Upper lobe of right lung (tissue), 1 donor: ENCODE measurements at places on chromosomes 2 and 18.
A peak's percentile ranks its signal among the peaks of the same experiment; 100 is the strongest.

DNA sequence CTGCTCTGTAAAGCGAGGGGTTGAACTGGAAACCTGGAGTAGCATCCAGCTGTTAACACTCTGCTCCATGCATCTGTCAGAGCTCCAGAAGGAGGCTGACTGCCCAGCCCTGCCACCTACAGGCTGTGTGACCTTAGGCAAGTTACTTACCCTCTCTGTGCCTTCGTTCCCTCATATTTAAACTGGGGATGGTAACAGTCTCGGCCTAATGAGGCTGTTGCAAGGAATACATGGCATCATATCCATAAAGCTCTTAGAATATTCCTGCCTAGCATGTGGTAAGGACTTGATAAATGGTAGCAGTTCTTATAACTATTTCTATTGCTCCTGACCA is 80.6 kb downstream of the LRRFIP1 start:
- peaks cover 53% of the 10 kb centered on the region for H3K4me1 ChIP-seq
- DNase-seq, result no peak
- peaks cover 48% of the 10 kb centered on the region for H3K36me3 ChIP-seq
- H3K27me3 ChIP-seq, result no peaks in the 10 kb centered on the region

- H3K36me3 ChIP-seq, result no peaks in the 10 kb centered on the region
- peaks cover 8% of the 10 kb centered on the region for H3K27me3 ChIP-seq
- no peaks in the 10 kb centered on the region for H3K4me1 ChIP-seq
- no peak overlapping the region for H3K27ac ChIP-seq
Measured at GRCh38 chr2:176976736-176977685, 235.6 kb upstream of the HNRNPA3 start.

- H3K36me3 ChIP-seq, result no peaks in the 10 kb centered on the region
- peak overlapping the region; percentile 53 for H3K27ac ChIP-seq
- no peak for DNase-seq
- peaks cover 6% of the 10 kb centered on the region for H3K4me1 ChIP-seq
- no peak overlapping the region for H3K4me3 ChIP-seq
- H3K27me3 ChIP-seq, result no peaks in the 10 kb centered on the region
Measured at GRCh38 chr2:112701052-112701451, 19.8 kb upstream of the NT5DC4 start.

- H3K4me1 ChIP-seq, result no peaks in the 10 kb centered on the region
- no peak for DNase-seq
- no peaks in the 10 kb centered on the region for H3K36me3 ChIP-seq
- H3K27me3 ChIP-seq, result no peaks in the 10 kb centered on the region
Measured at GRCh38 chr18:55018602-55019001, 59.3 kb upstream of the CCDC68 start.

- no peak overlapping the region for H3K4me3 ChIP-seq
- DNase-seq, result peak; percentile 71
- no peaks in the 10 kb centered on the region for H3K4me1 ChIP-seq
- no peaks in the 10 kb centered on the region for H3K36me3 ChIP-seq
Measured at GRCh38 chr18:13710414-13710831, 15.9 kb downstream of the FAM210A start.

- peaks cover 17% of the 10 kb centered on the region for H3K4me1 ChIP-seq
- no peaks in the 10 kb centered on the region for H3K27me3 ChIP-seq
- no peak for DNase-seq
- H3K27ac ChIP-seq, result peak overlapping the region; percentile 89
Measured at GRCh38 chr2:54454548-54455130, 1.5 kb upstream of the SPTBN1 start.

DNA sequence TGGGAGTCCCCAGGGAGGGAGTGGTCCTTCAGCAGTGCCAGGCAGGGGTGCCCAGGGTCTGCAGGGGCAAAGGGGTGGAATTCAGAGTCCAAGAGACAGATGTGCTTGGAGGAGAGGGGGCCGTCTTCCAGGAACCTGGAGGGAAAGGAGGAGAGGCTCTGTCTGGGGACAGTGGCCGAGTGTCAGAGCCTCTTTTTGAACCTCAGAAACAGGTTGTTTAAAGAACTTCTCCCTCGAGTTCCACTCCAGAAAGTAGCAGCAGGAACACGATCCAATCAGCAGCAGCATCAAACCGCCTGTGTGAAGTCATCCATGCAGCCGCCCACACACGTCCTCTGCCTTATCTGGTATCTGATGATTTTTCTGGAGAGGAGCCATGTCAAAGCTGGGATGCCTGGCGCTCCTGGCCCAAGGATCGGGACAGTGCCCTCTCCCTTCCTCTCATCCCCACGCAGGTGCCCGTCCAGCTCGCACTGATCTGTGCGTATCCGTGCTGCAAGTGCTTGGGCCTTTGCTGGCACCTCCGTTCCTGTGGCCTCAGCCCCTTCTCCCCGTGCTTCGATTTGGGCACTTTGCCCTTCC is 205.1 kb downstream of the NDUFA10 start:
- DNase-seq, result peak; percentile 58
- no peaks in the 10 kb centered on the region for H3K27me3 ChIP-seq
- no peak overlapping the region for H3K27ac ChIP-seq
- H3K4me1 ChIP-seq, result no peaks in the 10 kb centered on the region

DNA sequence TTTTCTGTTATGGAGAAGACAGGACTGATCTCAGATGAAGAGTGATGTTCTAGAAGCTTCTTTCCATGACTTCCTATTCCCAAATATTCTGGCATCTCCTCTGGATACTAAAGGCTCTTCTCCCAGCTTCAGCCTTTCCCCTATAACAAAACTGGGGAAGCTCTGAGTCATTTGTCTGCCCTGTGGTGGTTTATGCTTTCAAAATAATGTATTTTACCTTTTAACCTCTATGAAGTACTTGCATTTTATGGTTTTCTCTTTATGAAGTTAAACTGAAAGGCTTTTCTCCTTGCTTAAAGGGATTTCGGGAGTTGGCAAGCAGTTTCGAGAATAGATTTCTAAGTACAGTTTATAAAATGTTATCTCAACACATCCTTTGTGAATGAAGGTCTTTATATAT is 104.4 kb downstream of the TANC1 start:
- no peak overlapping the region for H3K27ac ChIP-seq
- H3K4me3 ChIP-seq, result no peak overlapping the region
- H3K36me3 ChIP-seq, result no peaks in the 10 kb centered on the region
- H3K4me1 ChIP-seq, result peaks cover 6% of the 10 kb centered on the region
- H3K27me3 ChIP-seq, result no peaks in the 10 kb centered on the region

DNA sequence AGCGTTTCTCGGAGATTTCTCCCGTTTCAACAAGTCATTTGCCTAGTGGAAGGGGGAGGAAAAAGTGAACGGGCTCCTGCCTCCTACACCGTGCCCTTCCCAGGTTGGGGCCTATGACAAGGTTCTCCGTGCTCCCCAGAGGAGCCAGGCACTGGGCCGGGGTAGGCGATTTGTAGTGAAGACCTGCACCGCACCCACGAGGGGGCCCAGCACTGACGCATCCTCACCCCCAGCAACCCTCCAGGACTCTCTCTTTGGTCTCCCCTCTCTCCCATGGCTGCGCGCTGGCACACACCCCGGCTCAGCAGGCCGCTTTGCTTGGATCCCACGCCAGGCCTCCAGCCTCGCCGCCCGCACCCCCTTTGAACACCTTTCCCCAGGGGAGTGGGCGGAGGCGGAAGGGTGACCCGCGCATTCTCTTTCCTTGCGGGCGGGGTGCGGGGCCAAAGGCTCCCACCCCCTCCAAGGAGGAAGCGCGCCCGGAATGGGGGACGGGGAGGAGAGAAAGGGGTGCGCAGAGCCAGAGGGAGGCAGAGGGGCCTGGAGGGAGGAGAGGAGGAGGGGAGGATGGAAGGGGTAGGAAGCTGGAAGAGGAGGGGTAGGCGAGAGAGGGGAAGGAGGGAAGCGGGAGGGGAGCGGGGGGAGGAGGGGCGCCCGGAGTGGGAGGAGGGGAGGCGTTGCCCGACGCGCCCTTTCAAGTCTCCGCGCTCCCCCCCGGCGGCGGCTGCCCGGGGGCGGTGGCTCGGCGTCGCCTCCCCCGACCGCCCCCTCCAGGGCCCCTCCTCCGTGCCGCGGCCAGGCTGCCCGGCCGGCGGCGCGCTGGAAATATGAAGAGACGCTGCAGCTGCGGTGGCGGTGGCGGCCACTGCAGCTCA is at the start of gene APCDD1:
Gene APCDD1 (plus strand): TSS at position 830 of the 875 bp plus-strand sequence. CDS start 347 bp downstream, outside the sequence.
- DNase-seq, result peak; percentile 88
- H3K36me3 ChIP-seq, result no peaks in the 10 kb centered on the region
- H3K27me3 ChIP-seq, result no peaks in the 10 kb centered on the region
- peak within 1 kb of the TSS; percentile 76 for H3K4me3 ChIP-seq
- peaks cover 12% of the 10 kb centered on the region for H3K4me1 ChIP-seq

- H3K36me3 ChIP-seq, result peaks cover 33% of the 10 kb centered on the region
- H3K27ac ChIP-seq, result no peak overlapping the region
- no peaks in the 10 kb centered on the region for H3K27me3 ChIP-seq
- H3K4me1 ChIP-seq, result no peaks in the 10 kb centered on the region
- DNase-seq, result no peak
Measured at GRCh38 chr18:57655740-57656139, 34.1 kb upstream of the NARS1 start.

DNA sequence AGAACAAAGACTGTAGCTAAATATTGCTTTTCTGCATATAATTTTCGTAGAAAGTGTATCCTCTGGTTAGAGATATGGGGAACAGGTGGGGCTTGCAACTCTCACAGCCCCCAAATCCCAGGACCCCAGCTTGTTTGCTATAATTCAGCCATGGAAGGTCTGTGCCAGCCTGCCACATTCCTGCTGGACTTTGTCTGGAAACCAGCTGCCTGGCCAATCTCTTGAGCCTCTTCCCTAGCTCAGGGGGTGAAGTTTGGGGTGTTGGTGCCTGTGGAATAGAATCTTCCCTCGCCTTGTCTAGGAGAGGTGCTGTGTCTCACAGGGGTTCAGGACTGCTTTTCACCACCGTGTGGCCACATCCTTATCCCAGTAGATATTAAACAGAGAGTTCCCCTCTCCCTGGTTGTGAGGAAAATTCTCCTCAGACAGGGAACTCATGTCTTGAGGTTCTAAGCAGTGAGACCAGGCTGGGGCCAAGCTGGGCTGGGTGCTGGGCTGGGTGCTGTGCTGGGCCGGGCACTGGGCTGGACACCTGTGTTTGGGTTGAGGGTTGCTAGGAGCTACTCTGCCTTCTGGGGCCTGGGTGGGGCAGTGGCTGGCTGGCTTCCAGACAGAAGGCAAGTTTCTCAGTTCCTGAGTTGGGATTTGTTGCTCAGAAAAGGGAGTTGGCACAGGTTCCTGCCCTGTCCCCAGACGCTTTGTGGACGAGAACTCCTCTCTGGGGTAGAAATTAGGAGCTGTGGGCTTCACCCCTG is 12.3 kb downstream of the TOGARAM2 start:
- H3K4me1 ChIP-seq, result no peaks in the 10 kb centered on the region
- no peak overlapping the region for H3K4me3 ChIP-seq
- DNase-seq, result no peak
- no peaks in the 10 kb centered on the region for H3K27me3 ChIP-seq
- no peak overlapping the region for H3K27ac ChIP-seq

DNA sequence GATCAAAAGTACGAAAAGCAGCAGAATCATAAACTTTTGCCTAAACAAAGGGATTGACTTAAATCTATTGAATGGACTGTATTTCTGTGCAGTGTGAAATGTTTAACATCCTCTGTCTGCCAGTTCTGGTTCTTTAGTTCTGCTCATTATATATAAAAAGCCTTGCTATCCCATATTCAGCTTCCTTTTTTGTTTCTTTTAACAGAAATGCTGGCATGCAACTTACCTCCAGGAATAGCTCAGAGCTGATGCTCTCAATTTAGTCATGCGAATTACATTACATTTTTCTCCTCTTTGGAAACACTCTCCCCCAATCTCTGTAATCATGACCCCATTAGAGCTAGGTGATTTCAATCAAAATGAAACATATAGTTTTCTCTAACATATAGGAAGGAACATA is 73.6 kb downstream of the SPHKAP start:
- no peaks in the 10 kb centered on the region for H3K27me3 ChIP-seq
- H3K4me1 ChIP-seq, result no peaks in the 10 kb centered on the region
- DNase-seq, result no peak
- H3K36me3 ChIP-seq, result no peaks in the 10 kb centered on the region
- no peak overlapping the region for H3K27ac ChIP-seq

DNA sequence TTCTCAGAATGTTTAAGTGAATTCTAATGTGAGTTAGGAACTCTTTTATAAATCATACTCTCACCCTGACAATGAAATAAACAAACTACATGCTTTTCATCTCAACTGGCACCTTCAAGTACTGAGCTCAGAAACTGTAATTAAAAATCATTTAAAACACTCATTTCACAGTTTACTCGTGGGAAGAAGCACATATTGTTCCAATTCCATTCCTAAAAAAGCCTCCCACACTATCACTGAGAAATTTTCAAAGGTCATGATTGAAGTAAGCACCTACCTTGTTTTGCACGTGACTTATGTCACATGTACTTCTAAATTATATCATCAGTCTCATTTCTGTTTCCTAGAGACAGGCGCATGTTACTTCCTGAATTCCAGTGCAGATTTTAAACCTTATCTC is 678.1 kb upstream of the SLC8A1 start:
- no peak for DNase-seq
- no peaks in the 10 kb centered on the region for H3K4me1 ChIP-seq
- H3K27me3 ChIP-seq, result no peaks in the 10 kb centered on the region
- no peaks in the 10 kb centered on the region for H3K36me3 ChIP-seq

DNA sequence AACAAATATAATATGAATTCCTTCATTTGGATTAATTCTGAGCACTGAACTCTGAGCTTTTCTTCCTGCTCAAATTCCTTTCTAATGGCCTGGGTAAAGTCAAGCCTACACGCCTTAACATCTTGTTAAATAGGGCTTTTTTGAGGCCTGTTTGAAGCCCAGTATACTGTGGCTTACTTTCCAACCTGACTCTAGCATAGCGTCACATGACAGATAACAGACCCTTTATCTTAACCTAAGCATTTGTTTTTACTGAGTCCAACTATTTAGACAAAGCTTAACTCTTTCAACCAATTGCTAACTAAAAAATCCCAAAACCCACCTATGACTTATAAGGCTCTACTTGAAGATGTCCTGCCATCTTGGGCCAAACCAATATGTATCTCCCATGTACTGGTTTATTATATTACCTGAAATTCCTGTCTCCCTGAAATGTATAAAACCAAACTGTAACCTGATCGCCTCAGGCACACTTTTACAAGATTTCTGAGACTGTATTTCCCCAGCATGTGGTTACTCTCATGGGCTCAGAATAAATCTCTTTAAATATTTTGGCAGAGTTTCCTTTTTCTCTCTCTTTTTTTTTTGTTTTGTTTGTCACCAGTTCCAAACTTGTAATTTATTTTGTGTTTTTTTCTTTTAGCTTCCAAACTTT is 271.1 kb upstream of the VWC2L start:
- H3K4me3 ChIP-seq, result no peak overlapping the region
- no peaks in the 10 kb centered on the region for H3K36me3 ChIP-seq
- H3K27me3 ChIP-seq, result no peaks in the 10 kb centered on the region
- H3K4me1 ChIP-seq, result no peaks in the 10 kb centered on the region
